ENCODE measurements at places on chromosomes 3 and 15. TPM values are rescaled to one million over a fixed set of nuclear protein-coding genes. Genes with fewer than 3 reads are reported as not detected.

GRCh38 chr3:66386925-66387650 lies 113.7 kb downstream of the LRIG1 start:
- peak; percentile 67 for DNase-seq

- peak; percentile 10 for DNase-seq
These were observed 75.0 kb downstream of the TRIM69 start for GRCh38 chr15:44811337-44811736.

GYG1 gene
- total RNA-seq, result 34.4 TPM

KLF15 gene
- 1.1 TPM for total RNA-seq

DNA sequence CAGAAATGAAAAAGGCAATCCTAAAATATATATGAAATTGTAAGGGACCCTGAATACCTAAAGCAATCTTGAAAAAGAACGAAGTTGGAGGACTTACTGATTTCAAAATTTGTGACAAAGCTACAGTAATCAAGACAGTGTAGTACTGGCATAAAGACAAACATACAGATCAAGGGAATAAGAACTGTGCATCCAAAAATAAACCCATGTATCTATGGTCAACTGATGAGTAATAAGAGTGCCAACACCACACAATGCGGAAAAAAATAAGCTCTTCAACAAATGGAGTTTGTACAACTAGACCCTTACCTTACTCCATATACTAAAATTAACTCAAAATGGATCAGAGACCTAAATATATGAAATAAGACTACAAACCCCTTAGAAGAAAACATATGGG lies 29.6 kb downstream of the GSK3B start:
- no peak for DNase-seq

DNA sequence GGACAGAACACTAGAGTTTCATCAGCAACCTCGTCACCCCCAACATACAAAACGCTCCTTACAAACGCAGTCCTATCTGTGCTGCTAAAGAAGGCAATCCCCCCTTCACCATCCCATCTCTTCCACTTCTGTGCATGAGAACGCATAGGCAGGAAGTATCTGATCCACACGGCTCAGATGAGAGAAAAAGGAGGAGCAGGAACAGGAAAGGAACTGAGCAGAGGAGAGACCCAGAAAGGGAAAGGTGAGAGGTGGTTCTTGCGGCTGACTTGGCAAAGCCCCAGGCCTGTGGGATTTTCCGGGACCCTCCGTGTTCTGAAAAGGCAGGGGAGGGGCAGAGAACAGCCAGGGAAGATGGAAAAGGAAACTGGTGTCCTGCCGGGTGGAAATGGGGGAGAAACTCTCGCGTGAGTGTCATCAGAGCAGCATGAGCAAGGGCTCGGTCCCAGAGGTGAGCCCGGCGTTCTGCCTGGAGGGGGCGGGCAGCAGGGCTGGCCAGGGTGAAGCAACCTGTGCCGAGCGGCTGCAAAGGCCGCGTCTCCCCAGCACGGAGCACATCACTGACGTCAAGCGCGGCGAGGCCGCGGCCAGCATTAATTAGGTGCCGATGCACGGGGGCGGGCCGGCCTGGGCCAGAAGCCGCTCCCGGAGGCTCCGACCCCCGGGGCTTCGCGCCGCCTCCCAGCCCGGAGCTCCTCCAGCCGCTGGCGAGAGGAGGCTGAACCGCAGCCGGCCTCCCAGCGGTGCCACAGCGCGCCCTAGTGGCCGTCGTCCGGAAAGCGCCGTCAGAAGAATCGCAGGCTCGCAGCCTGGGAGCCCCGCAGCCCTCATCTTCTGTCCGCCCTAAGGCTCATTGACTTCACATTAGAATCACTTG lies 35.8 kb downstream of the CPN2 start:
- peak; percentile 92 for DNase-seq

DNA sequence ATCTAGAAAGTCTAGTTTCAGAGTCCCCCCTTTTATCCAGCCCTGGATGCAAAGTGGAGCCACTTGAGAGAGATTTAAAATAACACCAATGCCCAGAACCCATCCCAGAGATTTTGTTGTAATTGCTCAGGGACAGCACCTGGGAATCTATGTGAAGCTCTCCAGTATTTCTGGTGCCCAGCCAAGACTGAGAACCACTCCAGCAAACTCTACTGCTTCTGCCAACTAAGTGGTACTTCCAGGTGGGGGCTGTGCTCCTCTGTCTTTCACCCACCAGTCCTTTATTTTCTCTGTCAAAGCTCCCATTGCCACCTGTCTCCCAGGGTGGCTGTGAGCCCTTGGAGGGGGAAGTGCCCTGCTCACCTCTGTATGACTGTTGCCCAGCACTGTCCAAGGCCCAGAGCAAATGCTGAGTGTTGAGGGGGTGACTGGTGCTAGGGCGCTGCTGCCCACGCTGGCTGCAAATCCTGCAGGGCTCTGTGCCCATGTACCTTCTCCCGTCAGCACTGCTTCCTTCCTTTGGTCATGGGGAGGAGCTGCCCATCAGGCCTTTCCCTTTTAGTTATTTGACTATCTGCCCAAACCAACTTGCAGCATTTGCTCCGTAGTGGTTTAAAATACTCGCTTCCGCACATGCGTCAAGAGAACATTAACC lies 9.4 kb downstream of the CLSTN2 start:
- DNase-seq, result no peak

DNA sequence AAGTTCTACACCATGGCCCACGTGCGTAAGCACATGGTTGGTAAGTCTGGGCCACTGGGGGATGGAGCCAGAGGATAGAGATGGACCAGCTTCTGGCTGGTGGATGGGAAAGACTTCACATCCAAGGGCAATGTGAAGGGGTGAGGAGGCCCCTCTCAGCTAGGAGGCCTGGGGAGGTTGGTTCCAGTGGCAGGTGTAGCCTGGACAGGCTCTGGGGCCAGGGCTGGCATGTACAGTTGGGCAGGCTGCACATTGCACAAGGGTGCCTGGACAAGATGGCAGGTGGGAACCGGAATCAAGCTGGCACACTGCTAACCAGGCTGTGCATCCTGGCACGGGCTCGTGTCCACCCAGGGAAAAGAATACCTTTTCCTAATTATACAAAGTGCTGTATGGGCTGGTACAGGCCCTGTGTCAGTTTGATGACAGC lies 8.1 kb downstream of the ZBTB47 start:
- no peak for DNase-seq

LMCD1 gene
- 13.7 TPM for total RNA-seq

GRCh38 chr3:124556636-124557035 lies 173.6 kb upstream of the UMPS start:
- no peak for DNase-seq

DNA sequence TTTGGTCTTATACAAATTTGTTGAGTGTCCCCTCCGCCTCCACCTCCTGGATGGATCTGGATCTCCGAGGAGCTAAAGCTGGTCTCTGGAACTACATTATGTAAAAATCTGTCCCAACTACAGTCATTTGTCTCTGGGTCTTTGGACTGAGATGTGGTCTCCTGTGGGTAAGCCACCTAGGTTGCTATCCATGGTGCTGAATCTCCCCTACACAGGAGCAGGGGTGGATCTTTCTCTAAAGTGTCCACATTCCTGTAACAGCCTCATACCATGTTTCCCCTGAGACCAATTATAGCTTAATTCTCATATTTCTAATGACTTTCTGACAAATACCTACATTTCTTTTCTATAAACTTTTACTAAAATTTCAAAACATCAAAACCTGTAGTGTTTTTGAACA lies 625.8 kb downstream of the TAFA4 start:
- DNase-seq, result no peak

PTPRG gene
- total RNA-seq, result 15.7 TPM

- DNase-seq, result peak; percentile 14
These were observed 516.7 kb upstream of the MDFIC2 start for GRCh38 chr3:70829092-70829491.

SCN11A gene
- total RNA-seq, result not detected

ARGFX gene
- not detected for total RNA-seq

GRCh38 chr15:33131552-33132232 lies 62.8 kb downstream of the FMN1 start:
- peak; percentile 22 for DNase-seq

TRH gene
- total RNA-seq, result not detected

GRCh38 chr3:31166249-31166885 lies 271.9 kb upstream of the GADL1 start:
- no peak for DNase-seq

- DNase-seq, result no peak
These were observed 567 bp downstream of the TOP2B start for GRCh38 chr3:25663869-25664811.

- no peak for DNase-seq
These were observed 652.4 kb upstream of the NAALADL2 start for GRCh38 chr3:174206607-174207192.

- no peak for DNase-seq
These were observed 103.5 kb downstream of the CHSY1 start for GRCh38 chr15:101148166-101148880.

- no peak for DNase-seq
These were observed 189.0 kb upstream of the RGMA start for GRCh38 chr15:93278006-93278405.

DNA sequence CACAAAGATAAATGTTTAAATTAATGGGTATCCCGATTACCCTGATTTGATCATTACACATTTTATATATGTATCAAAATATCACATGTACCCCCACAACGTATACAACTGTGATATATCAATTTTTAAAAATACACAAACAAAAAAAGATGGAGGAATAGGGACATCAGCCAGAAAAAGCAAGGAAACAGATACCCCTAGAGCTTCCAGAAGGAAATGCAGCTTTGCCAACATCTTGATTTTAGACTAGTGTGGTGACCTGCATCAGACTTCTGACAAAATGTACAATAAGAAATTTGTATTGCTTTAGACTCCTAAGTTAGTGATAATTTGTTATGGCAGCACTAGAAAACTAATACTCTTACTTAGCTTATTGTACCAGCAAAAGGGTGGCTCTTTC lies 483.8 kb downstream of the TUSC7 start:
- DNase-seq, result no peak

GRCh38 chr3:51751287-51751686 lies 27.8 kb downstream of the IQCF6 start:
- DNase-seq, result no peak

Measured in H4 (cell line).